Hematopoietic multipotent progenitor cell treated with erythropoietin and hydrocortisone succinate and interleukin-3 and kit ligand, for 4 days (in vitro differentiated cells): ENCODE measurements at places on chromosomes 1 and 21.

GRCh38 chr1:225752245-225752644, 25.4 kb upstream of the SRP9 start:
- no peak for DNase-seq

GRCh38 chr1:3430406-3430805, 24.1 kb upstream of the ARHGEF16 start:
- DNase-seq: no peak

GRCh38 chr1:95117207-95118066, at the start of gene TLCD4:
TSS of gene TLCD4 (plus strand) at chr1:95117355. CDS start at chr1:95143902, 26,547 bp downstream.
- DNase-seq: peak; percentile 58

DNA sequence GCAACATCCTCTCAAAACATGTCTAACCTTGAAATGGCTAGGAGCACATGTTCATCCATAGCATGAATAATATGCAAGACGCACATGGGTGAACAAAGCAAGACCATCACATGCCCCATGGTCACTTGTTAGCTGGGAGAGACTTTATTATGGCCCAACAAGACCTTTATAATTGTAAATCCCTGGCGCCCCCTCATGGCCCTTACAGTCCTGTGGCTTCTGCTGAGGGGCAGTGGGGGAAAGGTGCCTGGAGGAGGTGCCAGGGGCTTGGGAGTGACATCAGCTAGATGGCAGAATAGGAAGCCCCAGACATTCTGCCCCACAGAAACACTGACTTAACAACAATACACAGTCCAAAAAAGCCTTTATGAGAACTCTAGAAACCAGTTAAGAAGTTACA, 51.7 kb downstream of the CSMD2 start:
- no peak for DNase-seq

DNA sequence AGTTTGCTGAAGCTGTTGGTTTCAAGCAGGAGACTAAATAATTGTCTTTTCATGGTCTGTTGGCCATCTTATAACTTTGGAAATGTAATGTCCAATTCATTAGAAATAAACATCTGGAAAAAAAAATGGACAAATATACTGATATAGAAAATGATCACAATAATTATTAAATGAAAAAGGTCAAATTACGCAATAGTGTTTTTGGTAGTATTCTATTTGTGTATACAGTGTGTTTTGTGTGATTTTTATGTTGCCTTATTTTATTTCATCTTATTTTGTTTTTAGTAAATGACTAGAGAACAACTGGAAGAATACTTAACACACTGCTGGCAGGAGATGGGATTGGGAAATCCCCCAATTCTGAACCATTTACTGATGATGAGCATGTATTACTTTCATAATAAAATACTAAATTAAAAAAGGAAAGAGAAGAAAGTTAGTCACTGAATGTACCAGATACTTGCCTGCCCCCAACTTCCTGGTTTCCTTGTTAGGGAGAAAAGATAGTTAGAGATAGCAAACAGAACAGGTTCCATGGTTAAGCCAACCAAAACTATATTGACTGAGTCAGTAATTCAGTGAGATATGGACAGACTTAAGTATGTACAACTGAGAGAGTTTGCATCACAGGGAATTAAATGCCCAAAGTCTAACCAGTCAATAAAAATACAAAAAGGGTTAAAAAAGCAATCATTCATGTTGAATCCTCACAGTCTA, 24.0 kb upstream of the SAMD13 start:
- no peak for DNase-seq

GRCh38 chr1:45299981-45300668, 26.6 kb upstream of the HPDL start:
- peak; percentile 91 for DNase-seq

DNA sequence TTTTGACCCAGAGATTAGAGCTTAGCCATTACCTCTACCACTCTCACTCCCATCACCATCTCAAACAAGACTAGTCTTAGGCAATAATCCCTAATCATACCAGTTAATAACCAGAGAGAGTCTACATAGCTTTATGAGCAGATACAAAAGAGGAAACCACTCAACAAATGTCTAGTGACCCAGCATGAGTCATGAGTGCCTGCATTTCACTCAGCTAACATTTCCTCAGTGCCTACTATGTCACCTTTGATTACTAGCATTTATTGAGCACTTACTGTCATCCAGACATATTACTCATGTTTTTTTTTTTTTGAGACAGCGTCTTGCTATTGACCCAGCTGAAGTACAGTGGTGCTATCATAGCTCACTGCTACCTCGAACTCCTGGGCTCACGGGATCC, 35.9 kb upstream of the GALNT2 start:
- peak; percentile 5 for DNase-seq

GRCh38 chr21:28944296-28944695, 48.4 kb downstream of the LTN1 start:
- no peak for DNase-seq
